ENCODE measurements at places on chromosomes 7 and 10. TPM values are rescaled to one million over a fixed set of nuclear protein-coding genes. Genes with fewer than 3 reads are reported as not detected.

The KLF14 gene
- total RNA-seq = not detected

The WDR86 gene
- total RNA-seq = not detected

The FOXI2 gene
- total RNA-seq = not detected

The PNLIPRP1 gene
- total RNA-seq = not detected

The ZNF853 gene
- 0.43 TPM for total RNA-seq

The ITGB8 gene
- 7.9 TPM for total RNA-seq

The GFRA1 gene
- under 0.01 TPM for total RNA-seq

The PARP12 gene
- 17.4 TPM for total RNA-seq

The SLF2 gene
- 16.4 TPM for total RNA-seq

The HMX2 gene
- not detected for total RNA-seq

The WDR37 gene
- 20.2 TPM for total RNA-seq

The GNAT3 gene
- not detected for total RNA-seq

The COMMD3 gene
- 30.6 TPM for total RNA-seq

The SORBS1 gene
- total RNA-seq = 0.34 TPM

The FLNC gene
- total RNA-seq = 1.0 TPM

The STAG3 gene
- 0.34 TPM for total RNA-seq

The TMEM176B gene
- total RNA-seq = not detected

Measured in nasal cavity respiratory epithelium epithelial cell of viscerocranial mucosa (primary cell).